Activated T-cell treated with anti-CD3 and anti-CD28 coated beads, Interleukin-2, amount 50 U/mL, for 72 hours (primary cell): ENCODE measurements at places on chromosomes 11 and 22. TPM values are rescaled to one million over a fixed set of nuclear protein-coding genes. Genes with fewer than 3 reads are reported as not detected.

GRCh38 chr11:87466223-87466622, 428.5 kb downstream of the TMEM135 start:
- H3K4me3 ChIP-seq, result no peak overlapping the region
- DNase-seq, result no peak
- no peak overlapping the region for H3K27ac ChIP-seq
- H3K27me3 ChIP-seq, result no peaks in the 10 kb centered on the region
- no peaks in the 10 kb centered on the region for H3K36me3 ChIP-seq

- peak overlapping the region; percentile 2 for H3K27ac ChIP-seq
- no peaks in the 10 kb centered on the region for H3K27me3 ChIP-seq
- peak overlapping the region; percentile 93 for H3K4me3 ChIP-seq
- peaks cover 3% of the 10 kb centered on the region for H3K36me3 ChIP-seq
- peak; percentile 37 for DNase-seq
- peaks cover 48% of the 10 kb centered on the region for H3K4me1 ChIP-seq
These were observed 1.5 kb downstream of the LSP1 start for GRCh38 chr11:1854132-1854948.

The FGF4 gene
- total RNA-seq, result not detected

The ALDH3B2 gene
- total RNA-seq, result not detected

DNA sequence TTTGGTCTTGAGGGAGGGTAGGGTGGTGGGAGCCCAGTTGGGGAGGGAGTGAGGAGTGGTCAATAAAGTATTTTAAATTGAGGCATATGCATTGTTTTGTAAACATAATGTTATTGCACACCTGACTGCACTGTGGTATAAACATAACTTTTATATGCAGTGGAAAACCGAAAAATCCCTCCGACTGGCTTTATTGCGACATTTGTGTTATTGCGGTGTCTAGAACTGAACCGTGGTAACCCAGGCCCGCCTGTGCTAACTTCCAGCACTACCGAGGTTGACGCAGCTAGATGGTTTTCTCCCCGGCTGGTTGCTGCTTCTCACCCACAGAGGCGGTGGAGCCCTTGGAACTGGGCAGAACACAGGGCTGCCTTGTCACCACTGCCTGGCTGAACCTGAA, 7.6 kb upstream of the RNH1 start:
- peaks cover 14% of the 10 kb centered on the region for H3K36me3 ChIP-seq
- peaks cover 15% of the 10 kb centered on the region for H3K4me1 ChIP-seq
- DNase-seq, result no peak
- H3K27ac ChIP-seq, result no peak overlapping the region

- DNase-seq, result peak; percentile 29
- H3K27ac ChIP-seq, result no peak overlapping the region
- H3K36me3 ChIP-seq, result no peaks in the 10 kb centered on the region
- H3K4me3 ChIP-seq, result no peak overlapping the region
- no peaks in the 10 kb centered on the region for H3K27me3 ChIP-seq
These were observed 33.4 kb downstream of the FDX1 start for GRCh38 chr11:110463153-110463552.

DNA sequence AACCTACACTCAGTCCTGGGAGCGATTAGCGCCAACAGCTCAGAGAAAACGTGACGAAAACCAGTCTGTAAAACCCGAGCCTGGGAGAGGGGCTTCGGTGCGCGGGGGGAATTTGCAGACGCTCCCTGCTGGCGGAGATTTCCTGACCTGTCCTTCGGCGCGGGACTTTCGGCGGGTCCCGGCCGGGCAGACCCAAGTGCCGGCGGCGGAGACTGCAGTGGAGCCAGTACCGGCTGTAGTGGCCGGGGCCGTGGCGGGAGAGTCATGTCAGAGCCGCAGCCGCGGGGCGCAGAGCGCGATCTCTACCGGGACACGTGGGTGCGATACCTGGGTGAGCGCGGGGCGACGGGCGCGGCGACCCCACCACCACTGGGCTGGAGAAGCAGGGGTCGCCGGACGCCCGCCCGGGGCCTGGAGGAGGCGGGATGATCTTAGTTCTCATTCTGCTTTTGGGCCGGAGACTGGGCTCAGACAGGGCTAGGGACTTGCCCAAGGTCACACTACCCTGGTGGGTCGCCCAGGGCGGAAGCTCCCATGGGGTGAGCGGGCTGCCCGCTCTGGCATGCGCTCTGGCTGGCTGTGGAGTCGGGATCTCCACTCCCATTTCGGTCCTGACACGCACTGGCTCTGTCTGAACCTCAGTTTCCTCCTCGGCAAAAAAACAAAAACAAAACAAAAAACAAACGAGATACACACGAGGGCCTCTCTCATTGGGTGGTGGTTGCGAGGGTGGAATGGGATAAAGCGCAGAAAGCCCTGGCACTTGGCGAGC, at the start of gene MTFP1:
Gene MTFP1, plus strand, starts transcription at position 153 of the 772 bp plus-strand sequence. Its CDS starts 112 bp downstream, at position 265.
- H3K36me3 ChIP-seq, result no peaks in the 10 kb centered on the region
- peak; percentile 59 for DNase-seq
- peak within 1 kb of the TSS; percentile 86 for H3K4me3 ChIP-seq

GRCh38 chr11:47889714-47890441, 41.7 kb upstream of the NUP160 start:
- no peaks in the 10 kb centered on the region for H3K27me3 ChIP-seq
- H3K27ac ChIP-seq, result no peak overlapping the region
- no peak overlapping the region for H3K4me3 ChIP-seq

- no peak for DNase-seq
- no peak overlapping the region for H3K27ac ChIP-seq
- no peak overlapping the region for H3K4me3 ChIP-seq
- H3K27me3 ChIP-seq, result no peaks in the 10 kb centered on the region
These were observed 63.7 kb downstream of the MACROD1 start for GRCh38 chr11:64102005-64102738.

- H3K4me1 ChIP-seq, result no peaks in the 10 kb centered on the region
- H3K27me3 ChIP-seq, result no peaks in the 10 kb centered on the region
- H3K36me3 ChIP-seq, result peaks cover 19% of the 10 kb centered on the region
- DNase-seq, result no peak
- no peak overlapping the region for H3K27ac ChIP-seq
These were observed 121.0 kb downstream of the WNT7B start for GRCh38 chr22:45855961-45856360.

The TRIM6 gene
- 1.6 TPM for total RNA-seq

- H3K27me3 ChIP-seq, result peaks cover 13% of the 10 kb centered on the region
- no peak overlapping the region for H3K4me3 ChIP-seq
- no peak for DNase-seq
- no peaks in the 10 kb centered on the region for H3K36me3 ChIP-seq
- no peak overlapping the region for H3K27ac ChIP-seq
These were observed 80.0 kb downstream of the TP53I11 start for GRCh38 chr11:44870615-44871176.

- H3K36me3 ChIP-seq, result no peaks in the 10 kb centered on the region
- DNase-seq, result no peak
- no peaks in the 10 kb centered on the region for H3K27me3 ChIP-seq
- no peak overlapping the region for H3K4me3 ChIP-seq
These were observed 106.6 kb downstream of the EMSY start for GRCh38 chr11:76551400-76551799.

DNA sequence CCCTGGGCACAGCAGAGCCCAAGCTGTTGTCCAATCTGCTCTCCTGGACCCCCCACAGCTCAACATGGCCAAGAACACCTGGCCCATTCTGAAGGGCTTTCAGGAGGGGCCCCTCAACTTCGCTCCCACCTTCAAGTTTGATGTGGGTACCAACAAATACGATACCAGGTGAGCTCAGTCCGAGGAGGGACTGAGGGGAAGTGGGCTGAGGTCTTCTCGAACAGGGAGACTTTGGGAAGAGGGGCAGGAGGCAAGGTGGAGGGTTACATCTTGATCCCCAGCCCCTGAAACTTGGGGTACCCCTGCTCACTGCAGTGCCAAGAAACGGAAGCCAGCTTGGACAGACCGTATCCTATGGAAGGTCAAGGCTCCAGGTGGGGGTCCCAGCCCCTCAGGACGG, 5.4 kb downstream of the INPP5J start:
- H3K27me3 ChIP-seq, result no peaks in the 10 kb centered on the region
- no peak overlapping the region for H3K27ac ChIP-seq
- H3K4me1 ChIP-seq, result no peaks in the 10 kb centered on the region
- H3K36me3 ChIP-seq, result no peaks in the 10 kb centered on the region

- no peak overlapping the region for H3K4me3 ChIP-seq
- H3K4me1 ChIP-seq, result no peaks in the 10 kb centered on the region
- no peak for DNase-seq
- H3K27ac ChIP-seq, result no peak overlapping the region
- H3K36me3 ChIP-seq, result no peaks in the 10 kb centered on the region
These were observed 725.8 kb downstream of the BRD1 start for GRCh38 chr22:49101873-49102272.

The GAB4 gene
- not detected for total RNA-seq

DNA sequence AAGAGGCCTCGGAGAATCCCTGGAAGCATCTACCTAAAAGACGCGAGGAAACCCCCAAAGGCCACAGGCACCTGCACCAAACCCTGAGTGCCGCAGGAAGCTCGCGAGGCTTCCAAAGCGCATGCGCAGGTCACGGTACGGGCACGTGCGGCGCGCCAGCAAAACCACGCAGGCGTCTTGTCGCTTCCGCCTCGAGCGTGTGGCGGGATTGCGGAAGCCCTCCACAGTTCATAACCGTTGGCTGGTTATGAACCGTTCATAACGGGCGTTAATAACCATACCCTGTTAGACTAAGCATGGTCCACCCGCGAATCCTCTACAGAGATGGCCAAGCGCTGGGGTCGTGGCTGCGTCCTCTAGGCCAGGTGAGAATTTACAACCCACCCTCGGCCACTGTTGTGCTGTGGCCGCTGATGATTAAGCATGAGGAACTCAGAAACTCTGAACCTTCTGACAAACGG, 46.4 kb downstream of the MORC2 start:
- peaks cover 24% of the 10 kb centered on the region for H3K4me1 ChIP-seq
- H3K27ac ChIP-seq, result peak overlapping the region; percentile 94
- peaks cover 6% of the 10 kb centered on the region for H3K36me3 ChIP-seq
- H3K27me3 ChIP-seq, result no peaks in the 10 kb centered on the region

The TEX54 gene
- total RNA-seq, result 1.5 TPM

GRCh38 chr11:73340164-73340563, 32.1 kb downstream of the ARHGEF17 start:
- no peak overlapping the region for H3K4me3 ChIP-seq
- DNase-seq, result no peak
- H3K27me3 ChIP-seq, result no peaks in the 10 kb centered on the region
- H3K36me3 ChIP-seq, result no peaks in the 10 kb centered on the region

GRCh38 chr11:112727341-112727841, 233.8 kb upstream of the NCAM1 start:
- DNase-seq, result no peak
- H3K27ac ChIP-seq, result no peak overlapping the region
- peaks cover 3% of the 10 kb centered on the region for H3K27me3 ChIP-seq
- H3K36me3 ChIP-seq, result no peaks in the 10 kb centered on the region
- H3K4me1 ChIP-seq, result no peaks in the 10 kb centered on the region

The MS4A6A gene
- total RNA-seq, result not detected

The BATF2 gene
- 0.39 TPM for total RNA-seq

- H3K36me3 ChIP-seq, result peaks cover 3% of the 10 kb centered on the region
- peak overlapping the region; percentile 66 for H3K4me3 ChIP-seq
- H3K27me3 ChIP-seq, result peaks cover 8% of the 10 kb centered on the region
- DNase-seq, result no peak
These were observed 17.1 kb upstream of the DGKZ start for GRCh38 chr11:46330154-46330553.

GRCh38 chr11:70399681-70400112, 1.4 kb downstream of the CTTN start:
- no peak overlapping the region for H3K27ac ChIP-seq
- peaks cover 50% of the 10 kb centered on the region for H3K4me1 ChIP-seq
- H3K36me3 ChIP-seq, result peaks cover 6% of the 10 kb centered on the region
- DNase-seq, result no peak
- peak overlapping the region; percentile 81 for H3K4me3 ChIP-seq

GRCh38 chr11:130427581-130428315, 661 bp downstream of the ADAMTS8 start:
- H3K27me3 ChIP-seq, result peaks cover 63% of the 10 kb centered on the region
- H3K27ac ChIP-seq, result no peak overlapping the region
- peaks cover 15% of the 10 kb centered on the region for H3K4me1 ChIP-seq
- DNase-seq, result no peak

- no peak overlapping the region for H3K4me3 ChIP-seq
- no peak for DNase-seq
- peaks cover 5% of the 10 kb centered on the region for H3K4me1 ChIP-seq
- no peak overlapping the region for H3K27ac ChIP-seq
These were observed 264.1 kb upstream of the PLET1 start for GRCh38 chr11:112524798-112525197.

The NXPE2 gene
- not detected for total RNA-seq

GRCh38 chr11:114309517-114309916, 13.3 kb downstream of the NNMT start:
- no peak for DNase-seq
- H3K27me3 ChIP-seq, result peaks cover 41% of the 10 kb centered on the region
- no peak overlapping the region for H3K27ac ChIP-seq
- no peak overlapping the region for H3K4me3 ChIP-seq
- H3K36me3 ChIP-seq, result no peaks in the 10 kb centered on the region

The TMEM134 gene
- total RNA-seq, result 53.2 TPM

The SYT13 gene
- total RNA-seq, result not detected
